ENCODE measurements at places on chromosomes 3 and 15.

DNA sequence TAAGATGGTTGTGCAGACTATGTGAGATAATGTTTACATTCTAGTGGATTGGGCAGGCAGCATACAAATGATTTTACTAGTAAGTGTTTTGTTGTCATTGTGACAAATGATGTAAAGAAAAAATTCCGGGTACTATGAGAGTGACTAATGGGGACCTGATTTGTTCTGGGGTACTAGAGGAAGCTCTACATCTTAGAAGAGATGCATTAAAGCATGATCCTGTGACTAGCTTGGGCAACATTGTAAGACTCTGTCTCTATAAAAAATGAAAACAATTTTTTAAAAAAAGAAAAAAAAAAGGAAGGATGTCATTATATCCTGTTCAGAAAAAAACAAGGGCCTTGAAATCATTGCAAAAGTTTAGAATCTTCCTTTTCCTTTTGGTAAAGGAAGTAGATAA, 58.1 kb upstream of the MYRIP start:
- DNase-seq = no peak

- no peak for DNase-seq
Observed at GRCh38 chr15:72050700-72051099, 67.2 kb downstream of the MYO9A start.

DNA sequence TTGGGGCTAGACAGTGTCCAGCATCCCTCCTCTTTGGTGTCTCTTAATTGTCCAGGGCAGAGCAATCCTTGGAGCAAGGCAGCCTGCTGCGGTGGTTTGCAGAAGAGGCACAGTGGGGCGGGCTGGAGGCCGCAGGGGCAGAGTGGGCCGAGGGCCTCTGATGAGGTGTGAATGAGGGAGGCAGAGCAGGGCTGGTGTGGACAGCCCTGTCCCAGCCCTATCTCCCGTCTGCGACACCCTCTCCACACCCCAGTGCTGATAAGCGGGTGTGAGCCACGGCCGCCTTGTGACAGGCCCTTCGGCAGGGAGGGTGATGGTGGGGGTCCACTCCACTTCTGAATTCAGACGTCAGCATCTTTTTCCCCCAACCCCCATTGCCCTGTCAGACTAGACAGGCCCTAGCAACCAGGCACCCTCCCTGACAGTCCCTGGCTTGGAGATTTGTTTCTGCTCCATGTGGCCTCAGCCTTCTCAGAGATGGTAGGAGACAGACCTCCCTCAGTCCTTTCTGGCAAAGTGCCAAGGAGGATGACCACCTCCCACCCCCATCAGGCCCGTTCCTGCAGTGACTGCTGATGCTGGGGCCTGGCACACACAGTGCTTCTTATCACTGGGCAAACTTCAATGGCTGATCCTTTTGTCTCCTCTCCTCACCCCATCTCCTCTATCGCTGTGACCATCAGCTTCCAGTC, 37.3 kb downstream of the EXOG start:
- no peak for DNase-seq

DNA sequence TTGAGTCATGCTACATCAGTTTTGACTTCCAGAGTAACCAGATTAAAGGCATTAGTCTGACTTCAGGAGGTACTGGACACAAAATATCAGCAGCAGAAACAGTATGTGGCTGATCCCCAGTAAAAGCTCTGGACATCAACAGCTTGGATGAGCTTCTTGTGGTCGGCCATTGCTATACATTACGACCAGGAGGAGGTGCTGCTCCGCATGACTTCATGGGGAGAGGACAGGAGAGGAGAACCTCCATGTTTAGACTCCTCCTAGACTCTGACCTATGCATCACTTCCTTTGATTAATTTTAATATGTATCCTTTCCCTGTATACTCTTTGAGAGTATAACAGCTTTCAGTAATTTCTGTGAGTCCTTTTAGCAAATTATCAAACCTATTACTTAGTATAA, 285.6 kb upstream of the ARHGEF26 start:
- DNase-seq = peak; percentile 37

DNA sequence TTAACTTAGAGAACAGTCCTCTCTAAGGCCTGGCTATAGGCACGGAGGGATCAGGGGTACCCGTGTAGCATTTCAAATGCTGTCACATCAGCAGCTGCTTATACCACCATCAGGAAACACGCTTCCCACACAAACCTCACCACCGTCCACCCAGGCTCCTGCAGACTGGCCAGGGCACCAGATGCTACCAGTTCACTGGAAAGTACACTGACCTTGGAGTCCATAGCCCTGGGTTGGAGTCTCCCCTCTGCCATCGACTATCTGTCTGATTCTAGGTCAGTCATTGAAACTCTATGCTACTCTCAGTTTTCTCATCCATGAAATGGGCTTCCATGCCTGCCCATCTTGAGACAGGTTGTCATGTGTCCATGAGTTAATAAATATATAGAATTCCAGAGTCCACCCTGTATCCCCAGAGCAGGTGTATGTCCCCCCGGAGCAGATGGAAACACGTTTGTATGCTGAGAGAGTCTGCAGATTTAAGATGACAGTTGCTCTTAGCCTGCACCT, 156.0 kb upstream of the SMAD3 start:
- no peak for DNase-seq

- DNase-seq = no peak
Observed at GRCh38 chr3:127025456-127025855, 42.5 kb downstream of the PLXNA1 start.

DNA sequence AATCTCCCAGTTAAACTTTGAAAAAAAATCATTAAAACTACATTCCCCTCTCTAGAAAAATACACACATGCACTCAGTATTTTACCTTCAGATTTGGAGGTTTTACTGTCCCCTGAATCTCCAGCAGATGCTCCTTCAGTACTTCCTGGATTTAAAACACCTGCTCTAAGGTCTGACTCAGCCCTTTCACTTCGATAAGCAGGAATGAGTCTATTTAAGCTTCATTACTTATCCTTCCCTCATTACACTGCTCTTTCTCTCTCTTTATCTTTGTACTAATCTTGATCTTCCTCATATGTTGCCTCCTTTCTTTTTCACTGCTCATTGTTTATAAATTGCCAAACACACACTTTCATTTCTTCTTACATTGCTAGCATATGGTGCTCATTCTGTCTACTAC, 443.9 kb downstream of the DIPK2A start:
- DNase-seq = no peak

GRCh38 chr15:25422021-25422420, 16.8 kb downstream of the UBE3A start:
- no peak for DNase-seq

DNA sequence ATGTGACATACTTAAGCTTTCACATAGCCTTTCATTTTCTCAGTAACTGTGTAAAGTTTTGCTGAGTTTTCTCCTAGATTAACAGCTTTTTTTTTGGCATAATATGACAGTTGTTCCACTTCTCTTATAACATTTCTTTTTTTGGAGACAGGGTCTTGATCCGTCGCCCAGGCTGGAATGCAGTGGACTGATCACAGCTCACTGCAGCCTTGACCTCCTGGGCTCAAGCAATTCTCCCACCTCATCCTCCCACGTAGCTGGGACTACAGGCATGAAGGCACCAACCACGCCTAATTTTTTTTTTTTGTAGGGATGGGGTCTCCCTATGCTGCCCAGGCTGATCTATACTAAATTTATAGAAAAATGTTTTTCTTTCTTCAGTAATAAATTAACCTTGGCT, 30.1 kb downstream of the DLG1 start:
- DNase-seq = no peak

- DNase-seq = peak; percentile 73
Observed at GRCh38 chr3:49724586-49724985, 835 bp upstream of the GMPPB start.

All from H7 (cell line).